ENCODE measurements at places on chromosomes 12 and 14.
A peak's percentile ranks its signal among the peaks of the same experiment; 100 is the strongest.

DNA sequence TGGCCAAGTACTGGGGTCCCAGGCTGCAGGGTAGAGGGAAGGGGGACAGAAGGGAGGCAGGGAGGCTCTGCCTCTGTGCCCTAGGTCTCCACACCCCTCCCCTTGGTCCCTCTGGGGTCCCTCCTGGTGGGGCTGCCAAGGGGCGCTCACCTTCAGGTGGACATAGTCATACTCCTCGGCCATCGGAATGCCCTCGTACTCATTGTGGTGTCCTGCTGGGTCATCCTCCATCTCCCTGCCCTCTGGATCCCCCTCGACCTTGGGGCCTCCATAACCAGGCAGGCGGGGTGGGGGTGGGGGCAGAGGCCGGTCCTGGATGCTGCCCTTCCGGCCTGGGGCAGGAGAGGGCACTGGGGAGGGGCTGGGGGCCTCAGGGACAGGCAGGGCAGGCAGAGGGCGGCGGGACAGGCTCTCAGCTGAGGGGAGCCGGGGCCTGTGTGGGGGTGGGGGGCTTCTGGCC, 5.8 kb downstream of the EFS start:
- H3K36me3 ChIP-seq, result peaks cover 31% of the 10 kb centered on the region
- H3K27me3 ChIP-seq, result peaks cover under 1% of the 10 kb centered on the region
- H3K4me3 ChIP-seq, result no peak overlapping the region
- peaks cover 45% of the 10 kb centered on the region for H3K4me1 ChIP-seq

GRCh38 chr12:116996093-116996492, 85.3 kb downstream of the FBXW8 start:
- no peaks in the 10 kb centered on the region for H3K27me3 ChIP-seq
- DNase-seq, result peak; percentile 59
- H3K4me3 ChIP-seq, result no peak overlapping the region
- no peaks in the 10 kb centered on the region for H3K36me3 ChIP-seq

- no peaks in the 10 kb centered on the region for H3K4me1 ChIP-seq
- DNase-seq, result peak; percentile 79
- no peak overlapping the region for H3K27ac ChIP-seq
- no peaks in the 10 kb centered on the region for H3K36me3 ChIP-seq
Measured at GRCh38 chr14:81990312-81990761, 456.7 kb upstream of the SEL1L start.

DNA sequence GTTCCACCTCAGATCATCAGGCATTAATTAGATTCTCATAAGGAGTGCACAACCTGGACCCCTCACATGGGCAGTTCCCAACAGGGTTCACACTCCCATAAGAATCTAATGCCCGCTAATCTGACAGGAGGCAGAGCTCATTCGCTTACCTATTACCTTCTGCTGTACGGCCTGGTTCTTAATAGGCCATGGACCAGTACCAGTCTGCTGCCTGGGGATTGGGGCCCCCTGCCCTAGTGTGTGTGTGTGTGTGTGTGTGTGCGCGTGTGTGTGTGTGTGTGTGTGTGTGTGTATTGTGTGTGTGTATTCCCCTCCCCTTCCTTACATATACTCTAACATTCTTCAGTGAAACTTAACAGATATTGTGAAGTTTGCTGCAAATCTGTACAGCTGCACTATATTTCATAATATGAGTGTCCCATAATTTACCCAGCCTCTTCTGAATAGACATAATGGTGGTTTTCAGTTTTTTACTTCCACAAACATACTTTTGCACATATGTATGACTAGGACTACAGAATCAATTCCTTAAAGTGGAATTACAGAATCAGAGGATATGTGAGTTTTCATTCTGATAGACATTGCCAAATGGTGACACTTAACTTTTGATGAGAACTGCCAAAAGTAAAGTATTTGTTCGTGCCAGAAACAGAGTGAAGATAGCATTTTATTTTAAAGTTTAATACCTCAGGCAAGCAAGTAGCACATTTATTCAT, 205.2 kb upstream of the EEA1 start:
- H3K4me3 ChIP-seq, result no peak overlapping the region
- H3K27ac ChIP-seq, result no peak overlapping the region
- H3K27me3 ChIP-seq, result no peaks in the 10 kb centered on the region
- no peaks in the 10 kb centered on the region for H3K36me3 ChIP-seq
- DNase-seq, result no peak

DNA sequence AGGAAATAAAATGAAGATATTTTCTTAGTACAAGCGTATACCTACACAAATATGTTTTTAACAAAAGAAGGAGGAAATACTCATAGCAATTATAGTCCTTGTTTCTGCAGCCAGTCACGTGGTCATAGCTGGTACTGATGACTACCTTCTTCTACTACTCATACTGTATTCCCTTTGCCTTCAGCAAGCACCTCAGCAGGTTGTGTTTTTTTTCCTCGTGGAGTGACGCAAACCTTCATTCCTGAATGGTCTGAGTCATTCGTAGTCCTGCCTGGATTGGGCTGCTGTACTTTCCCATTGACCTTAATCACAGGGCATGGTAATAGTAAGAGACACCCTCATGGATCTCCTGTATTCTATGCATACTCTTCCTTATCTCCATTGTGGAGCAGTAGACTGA, 25.7 kb upstream of the SLC16A7 start:
- H3K27me3 ChIP-seq, result no peaks in the 10 kb centered on the region
- DNase-seq, result no peak

GRCh38 chr12:76113800-76114757, 29.6 kb upstream of the NAP1L1 start:
- H3K27me3 ChIP-seq, result no peaks in the 10 kb centered on the region
- H3K36me3 ChIP-seq, result no peaks in the 10 kb centered on the region
- DNase-seq, result no peak
- no peak overlapping the region for H3K27ac ChIP-seq

DNA sequence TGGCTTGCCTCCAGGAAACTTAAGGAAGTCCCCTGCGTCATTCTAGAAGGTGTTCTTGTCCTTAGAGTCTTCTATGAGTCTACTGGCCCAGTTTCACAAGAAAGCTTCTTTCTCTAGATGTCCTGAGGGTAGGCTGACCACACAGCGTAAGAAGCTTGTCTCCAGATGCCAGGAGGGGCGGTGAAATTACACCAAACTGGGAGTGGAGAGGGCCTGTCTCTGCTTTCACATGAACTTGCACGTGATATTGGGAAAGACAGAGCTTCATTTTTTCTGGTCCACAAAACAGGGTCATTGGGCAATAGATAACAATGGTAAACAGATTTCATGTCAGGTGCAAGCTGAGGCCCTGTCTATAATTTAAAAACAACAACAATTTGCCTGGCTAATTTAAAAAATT, 85.7 kb upstream of the TBX3 start:
- no peak for DNase-seq
- no peaks in the 10 kb centered on the region for H3K27me3 ChIP-seq
- H3K36me3 ChIP-seq, result no peaks in the 10 kb centered on the region
- H3K4me3 ChIP-seq, result no peak overlapping the region
- H3K4me1 ChIP-seq, result peaks cover 4% of the 10 kb centered on the region
- H3K27ac ChIP-seq, result no peak overlapping the region

GRCh38 chr12:88870000-88870737, 289.9 kb upstream of the KITLG start:
- H3K27ac ChIP-seq, result no peak overlapping the region
- H3K4me1 ChIP-seq, result no peaks in the 10 kb centered on the region
- no peaks in the 10 kb centered on the region for H3K36me3 ChIP-seq
- DNase-seq, result no peak
- no peak overlapping the region for H3K4me3 ChIP-seq

- peaks cover 3% of the 10 kb centered on the region for H3K36me3 ChIP-seq
- no peaks in the 10 kb centered on the region for H3K4me1 ChIP-seq
- DNase-seq, result no peak
- H3K27ac ChIP-seq, result no peak overlapping the region
Measured at GRCh38 chr12:51471111-51471864, 46.7 kb downstream of the SLC4A8 start.

GRCh38 chr12:80967565-80967964, 29.8 kb upstream of the LIN7A start:
- no peak for DNase-seq
- H3K27me3 ChIP-seq, result no peaks in the 10 kb centered on the region
- no peaks in the 10 kb centered on the region for H3K4me1 ChIP-seq
- H3K4me3 ChIP-seq, result no peak overlapping the region

- H3K4me1 ChIP-seq, result peaks cover 18% of the 10 kb centered on the region
- H3K27ac ChIP-seq, result no peak overlapping the region
- no peak for DNase-seq
- H3K36me3 ChIP-seq, result peaks cover 6% of the 10 kb centered on the region
- H3K4me3 ChIP-seq, result no peak overlapping the region
- no peaks in the 10 kb centered on the region for H3K27me3 ChIP-seq
Measured at GRCh38 chr14:104654119-104654518, 35.3 kb upstream of the INF2 start.

DNA sequence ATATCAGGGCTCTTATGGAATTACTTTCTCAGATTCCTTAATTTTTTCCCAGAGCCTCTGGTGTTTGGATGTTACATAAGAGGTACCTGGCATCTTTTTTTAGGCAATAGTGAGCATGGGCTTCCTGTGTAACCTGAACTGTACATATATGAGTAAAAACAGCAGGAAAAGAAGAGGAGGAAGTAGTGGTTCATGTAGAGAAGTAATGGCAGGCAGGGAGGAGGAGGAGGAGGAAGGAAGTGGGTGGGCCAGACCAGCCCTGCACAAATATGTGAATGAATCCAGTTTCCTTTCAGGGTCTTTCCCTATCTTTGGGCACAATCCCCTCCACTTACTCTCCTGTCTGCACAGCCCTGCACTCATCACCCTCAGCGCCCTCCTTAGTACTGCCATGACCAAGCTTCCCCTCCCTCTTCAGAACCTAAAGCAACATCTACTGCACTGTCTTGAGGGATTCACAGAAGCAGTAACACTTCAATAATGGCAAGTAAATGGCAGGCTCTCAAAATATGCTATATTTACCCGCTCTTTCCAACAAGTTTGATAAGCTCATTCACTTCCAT, 40.9 kb upstream of the GSG1 start:
- H3K27ac ChIP-seq, result no peak overlapping the region
- no peak for DNase-seq
- H3K36me3 ChIP-seq, result no peaks in the 10 kb centered on the region
- no peaks in the 10 kb centered on the region for H3K4me1 ChIP-seq
- H3K27me3 ChIP-seq, result no peaks in the 10 kb centered on the region
- H3K4me3 ChIP-seq, result no peak overlapping the region

DNA sequence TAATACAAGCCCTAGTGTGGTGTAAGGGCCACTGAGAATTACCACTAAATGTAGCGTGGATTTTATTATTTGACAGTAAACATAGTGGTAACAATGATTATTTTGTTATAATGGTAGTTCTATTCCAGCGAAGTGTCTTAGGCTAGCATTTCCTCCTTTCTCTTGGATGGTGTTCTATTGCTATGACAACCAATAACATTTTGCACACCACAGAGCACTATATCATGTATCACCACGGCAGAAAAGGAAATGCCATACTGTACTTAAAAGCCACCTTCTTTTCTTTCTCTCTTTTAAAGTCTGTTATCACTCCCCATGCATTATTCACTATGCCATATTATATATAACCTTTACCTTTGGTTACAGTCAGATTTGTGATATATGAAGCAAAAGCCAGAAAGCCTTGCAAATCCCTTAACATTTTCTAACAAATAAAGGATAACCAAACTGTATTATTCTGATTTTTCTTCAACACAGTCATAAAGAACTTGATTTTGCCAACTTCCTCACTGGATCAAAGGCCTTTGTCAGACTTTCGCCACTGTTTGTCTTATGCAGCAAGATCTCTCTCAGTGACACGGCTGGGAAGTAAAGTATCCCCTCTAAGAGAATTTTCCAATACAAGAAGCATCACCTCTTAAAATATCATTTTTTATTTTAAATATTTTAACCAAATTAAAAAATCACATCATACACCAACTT, 195.8 kb downstream of the FOXN3 start:
- H3K4me3 ChIP-seq, result no peak overlapping the region
- no peak for DNase-seq
- H3K27me3 ChIP-seq, result no peaks in the 10 kb centered on the region
- H3K36me3 ChIP-seq, result peaks cover 3% of the 10 kb centered on the region
- H3K27ac ChIP-seq, result no peak overlapping the region

DNA sequence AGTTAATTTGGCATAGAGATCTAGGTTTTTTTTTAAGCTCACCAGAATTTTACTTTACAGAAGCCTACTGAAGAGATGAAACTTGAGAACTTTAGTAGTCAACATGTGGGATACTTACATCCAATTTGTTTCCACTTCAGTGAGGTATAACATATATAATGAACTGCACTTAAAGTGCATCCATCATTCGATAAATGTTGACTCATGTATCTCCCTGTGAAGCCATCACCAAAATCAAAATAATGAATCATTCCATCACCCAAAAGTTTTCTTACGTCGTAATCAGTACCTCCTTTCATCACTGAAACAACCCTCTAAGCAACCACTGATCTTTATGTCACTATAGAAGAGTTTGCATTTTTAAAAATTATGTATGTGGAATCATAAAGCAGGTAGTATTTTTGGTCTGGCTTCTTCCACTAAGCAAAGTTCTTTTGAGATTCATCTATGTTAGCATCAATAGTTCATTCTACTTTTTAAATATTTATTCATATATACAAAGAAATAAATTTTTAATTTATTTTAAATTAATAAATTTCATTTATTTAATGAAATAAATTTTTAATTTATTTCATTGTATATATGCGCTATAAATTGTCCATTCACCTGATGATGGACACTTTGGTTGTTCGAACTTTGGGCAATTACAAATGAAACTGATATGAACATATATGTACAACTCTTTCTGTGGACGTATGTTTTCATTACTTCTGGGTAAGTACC, 2.0 kb upstream of the CPNE8 start:
- no peak for DNase-seq
- H3K36me3 ChIP-seq, result no peaks in the 10 kb centered on the region
- H3K4me3 ChIP-seq, result peak overlapping the region; percentile 76
- peaks cover 21% of the 10 kb centered on the region for H3K4me1 ChIP-seq
- no peaks in the 10 kb centered on the region for H3K27me3 ChIP-seq

DNA sequence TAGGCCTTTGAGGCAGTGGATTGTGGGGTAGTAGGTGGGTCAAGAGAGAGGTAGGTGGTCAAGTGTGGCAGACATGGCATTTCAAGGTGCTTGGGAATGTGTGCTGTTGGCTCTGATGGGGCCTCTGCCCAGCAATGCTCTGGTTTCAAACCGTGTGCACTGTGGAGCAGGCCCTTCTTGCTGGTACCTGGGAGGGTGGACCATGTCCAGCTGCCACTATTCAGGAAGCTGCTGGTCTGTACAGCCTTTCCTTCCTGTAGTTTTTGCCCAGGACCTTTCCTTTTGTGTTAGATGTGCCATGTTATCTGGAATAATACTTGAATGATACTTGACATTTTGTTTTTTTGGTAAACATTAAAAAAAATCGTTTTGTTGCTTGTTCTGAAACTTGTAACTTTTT, 14.8 kb downstream of the RIMKLB start:
- peaks cover 4% of the 10 kb centered on the region for H3K4me1 ChIP-seq
- H3K4me3 ChIP-seq, result no peak overlapping the region
- DNase-seq, result no peak
- peaks cover 9% of the 10 kb centered on the region for H3K36me3 ChIP-seq
- H3K27ac ChIP-seq, result no peak overlapping the region
- no peaks in the 10 kb centered on the region for H3K27me3 ChIP-seq

- no peak overlapping the region for H3K4me3 ChIP-seq
- H3K36me3 ChIP-seq, result peaks cover 3% of the 10 kb centered on the region
- no peaks in the 10 kb centered on the region for H3K4me1 ChIP-seq
Measured at GRCh38 chr12:50562520-50563433, 58.0 kb downstream of the DIP2B start.
